ENCODE measurements at places on chromosomes 6 and 20.

- no peak for DNase-seq
Observed at GRCh38 chr6:11968241-11968806, 43.8 kb upstream of the HIVEP1 start.

- DNase-seq, result no peak
Observed at GRCh38 chr6:10140824-10141223, 274.1 kb downstream of the TFAP2A start.

DNA sequence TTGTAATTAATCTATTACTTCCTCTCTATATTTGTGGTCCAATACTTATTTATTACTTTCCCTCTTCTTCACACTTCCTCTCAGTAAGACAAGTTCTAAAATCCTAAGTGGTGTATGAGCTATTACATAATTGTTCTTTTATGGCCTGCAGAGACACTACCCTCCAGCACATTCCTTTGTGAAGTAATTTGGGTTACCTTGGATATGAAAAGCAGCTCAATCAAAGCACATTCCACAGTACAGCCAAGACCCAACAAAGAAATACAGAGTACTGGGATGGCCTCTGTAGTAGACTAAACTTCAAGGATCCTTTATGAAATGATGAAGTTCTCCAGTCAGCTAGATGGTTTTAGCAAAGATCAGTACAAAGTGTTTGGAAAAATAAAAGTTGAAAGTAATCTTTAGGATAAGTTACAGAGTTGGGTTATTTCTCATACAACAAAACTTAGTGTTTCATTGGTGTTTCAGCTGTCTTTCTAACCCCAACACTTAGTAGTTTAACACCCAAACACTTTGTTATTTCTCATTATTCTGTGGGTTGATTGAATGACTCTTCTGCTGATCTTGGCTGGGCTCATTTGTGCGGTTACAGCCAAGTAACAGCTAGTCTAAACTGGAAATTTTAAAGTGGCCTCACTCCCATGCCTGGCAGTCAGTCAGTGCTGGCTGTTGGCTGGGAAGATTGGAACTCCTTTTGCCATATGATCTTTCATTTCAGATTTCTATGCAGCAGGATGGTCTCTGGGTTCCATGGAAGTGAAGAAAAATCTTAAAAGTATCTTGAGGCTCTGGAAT, 161.5 kb upstream of the POU3F2 start:
- no peak for DNase-seq

GRCh38 chr20:2236256-2236655, 59.5 kb upstream of the TGM3 start:
- DNase-seq, result no peak

GRCh38 chr6:3904518-3904917, 55.3 kb downstream of the FAM50B start:
- DNase-seq, result no peak

All from activated naive CD4-positive, alpha-beta T cell (primary cell).